ENCODE measurements at places on chromosomes 3 and 15.

- no peak for DNase-seq
Observed at GRCh38 chr3:7447197-7447769, 586.4 kb downstream of the GRM7 start.

DNA sequence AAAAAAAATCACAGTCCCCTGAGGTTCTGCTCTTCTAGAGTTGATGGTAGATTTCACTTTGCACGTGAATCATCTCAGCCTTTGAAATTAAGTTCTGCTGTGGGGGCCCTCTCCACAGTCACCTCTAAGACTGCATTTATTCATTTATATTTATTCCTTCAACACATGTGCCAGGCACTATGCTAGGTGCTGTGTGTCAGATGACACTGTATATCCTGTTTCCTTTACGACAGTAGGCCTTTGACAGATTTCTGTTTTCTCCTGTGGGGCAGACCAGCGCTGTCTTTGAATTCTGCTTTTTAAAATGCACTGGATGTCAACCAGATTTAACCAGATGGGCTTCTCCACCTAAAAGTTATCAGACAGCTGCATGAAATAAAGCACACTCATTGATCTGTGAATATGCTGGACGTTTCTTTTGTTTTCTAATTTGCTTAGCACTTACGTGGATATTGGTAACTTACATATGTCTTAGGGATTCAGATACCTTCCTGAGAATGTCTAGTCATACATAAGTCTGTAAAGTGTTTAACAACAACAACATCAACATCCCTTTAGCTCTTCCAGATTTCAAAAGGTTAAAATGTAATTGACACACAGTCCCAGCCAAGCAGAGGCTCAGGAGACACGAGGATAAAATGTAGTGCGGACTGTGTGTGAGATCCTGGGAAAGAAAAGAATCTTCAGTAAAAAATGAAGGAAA is 525.5 kb upstream of the MCTP2 start:
- no peak for DNase-seq

GRCh38 chr15:58182460-58183163 is 44.4 kb downstream of the AQP9 start:
- peak; percentile 22 for DNase-seq

DNA sequence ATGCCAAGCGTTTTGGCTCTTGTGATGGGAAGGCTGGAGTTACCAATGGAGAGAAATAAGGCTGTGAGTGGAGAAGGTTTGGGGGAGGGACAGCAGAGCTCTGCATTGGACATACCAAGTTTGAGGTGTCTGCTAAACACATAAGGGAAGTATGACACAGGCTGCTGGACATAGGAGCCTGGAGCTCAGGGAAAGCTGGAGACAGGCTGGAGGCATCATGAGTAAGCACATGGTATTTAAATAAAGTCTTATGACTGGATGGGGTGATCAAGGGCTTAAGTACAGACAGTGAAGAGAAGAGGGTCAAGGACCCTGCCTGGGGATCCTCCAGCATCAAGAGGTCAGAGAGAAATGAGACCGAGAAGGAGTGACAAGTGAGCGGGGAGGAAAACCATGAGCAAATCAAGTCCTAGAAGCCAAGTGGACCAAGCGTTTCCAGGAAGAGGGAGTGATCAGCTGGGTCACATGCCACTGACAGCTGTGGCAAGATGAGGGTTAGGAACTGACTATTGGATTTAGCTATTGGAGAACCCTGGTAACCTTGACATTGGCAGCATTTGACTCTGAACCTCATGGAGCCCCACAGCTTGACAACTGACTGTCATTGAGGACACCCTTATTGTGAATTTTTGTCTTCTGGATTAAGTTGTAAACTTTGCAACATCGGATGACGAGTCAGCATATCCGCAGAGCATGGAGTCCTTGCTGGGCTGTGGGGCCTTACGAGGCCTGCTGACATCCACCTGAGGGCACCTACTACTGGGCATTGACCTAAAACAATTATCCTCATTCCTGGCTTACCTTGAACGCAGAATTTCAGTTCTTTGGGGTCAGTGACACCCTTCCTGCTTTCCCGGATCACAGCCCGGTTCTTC is 78.7 kb upstream of the ETV5 start:
- DNase-seq = no peak
